ENCODE measurements at places on chromosomes 2 and 18.

- DNase-seq, result no peak
These were observed 26.5 kb downstream of the BCL2 start for GRCh38 chr18:63292831-63293683.

- DNase-seq, result no peak
These were observed 187.8 kb upstream of the HDAC4 start for GRCh38 chr2:239588451-239589269.

DNA sequence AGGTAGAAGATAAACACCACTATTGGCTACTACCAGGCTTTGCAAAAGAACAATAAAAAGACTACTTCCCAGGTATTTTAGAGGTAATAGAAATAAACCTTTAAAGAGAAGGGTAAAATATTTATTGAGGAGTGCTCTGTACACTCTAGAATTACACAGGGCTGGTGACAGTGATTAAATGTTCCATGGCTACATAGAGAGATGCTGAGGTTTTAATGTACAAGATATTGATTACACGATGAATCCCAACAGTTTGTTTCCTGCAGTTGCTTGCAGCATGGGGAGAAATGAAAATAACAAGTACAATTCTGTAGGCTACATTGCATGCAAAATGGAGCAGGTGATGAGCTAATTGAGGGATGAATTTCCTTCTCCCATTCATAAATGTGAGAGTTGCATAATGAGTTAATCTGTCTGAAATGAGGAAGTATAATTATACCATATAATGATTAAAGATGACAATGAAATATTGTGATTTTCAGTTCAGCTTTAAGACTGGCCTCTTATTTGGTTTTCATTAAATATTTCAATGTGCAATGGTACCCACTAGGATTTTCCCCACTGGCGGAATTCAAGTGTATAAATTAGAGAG is 266.1 kb downstream of the SOCS6 start:
- peak; percentile 90 for DNase-seq

DNA sequence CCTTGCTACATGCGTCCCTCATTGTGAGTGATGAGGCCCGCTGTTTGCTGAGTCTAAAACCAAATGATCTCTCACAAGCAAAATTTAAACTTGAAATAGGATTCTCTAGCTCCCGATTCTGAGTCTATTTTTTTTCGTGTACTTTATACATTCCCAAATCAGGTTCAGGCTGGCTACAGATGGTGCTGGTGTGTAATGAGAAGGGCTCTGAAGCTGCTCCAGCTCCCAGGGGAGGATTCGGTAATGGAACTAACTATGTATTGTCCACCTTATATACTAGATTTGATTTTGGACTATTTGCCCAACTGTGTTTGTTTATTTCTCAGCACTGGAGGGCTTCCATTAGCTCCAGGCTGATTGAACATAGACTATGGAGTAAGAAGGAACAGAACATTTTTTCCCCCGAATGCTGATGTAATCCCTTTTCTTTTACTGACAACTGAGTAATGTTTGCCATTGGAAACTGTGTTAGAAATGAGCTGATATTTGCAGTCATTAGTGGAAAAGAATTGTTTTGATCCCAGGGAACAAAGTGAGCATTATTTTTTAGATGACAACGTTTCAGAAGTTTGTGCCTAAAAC is 274.0 kb upstream of the FIGN start:
- peak; percentile 83 for DNase-seq

- no peak for DNase-seq
These were observed 12.8 kb upstream of the TTN start for GRCh38 chr2:178819992-178820391.

GRCh38 chr18:22814329-22814703 is 118.8 kb upstream of the RBBP8 start:
- no peak for DNase-seq

DNA sequence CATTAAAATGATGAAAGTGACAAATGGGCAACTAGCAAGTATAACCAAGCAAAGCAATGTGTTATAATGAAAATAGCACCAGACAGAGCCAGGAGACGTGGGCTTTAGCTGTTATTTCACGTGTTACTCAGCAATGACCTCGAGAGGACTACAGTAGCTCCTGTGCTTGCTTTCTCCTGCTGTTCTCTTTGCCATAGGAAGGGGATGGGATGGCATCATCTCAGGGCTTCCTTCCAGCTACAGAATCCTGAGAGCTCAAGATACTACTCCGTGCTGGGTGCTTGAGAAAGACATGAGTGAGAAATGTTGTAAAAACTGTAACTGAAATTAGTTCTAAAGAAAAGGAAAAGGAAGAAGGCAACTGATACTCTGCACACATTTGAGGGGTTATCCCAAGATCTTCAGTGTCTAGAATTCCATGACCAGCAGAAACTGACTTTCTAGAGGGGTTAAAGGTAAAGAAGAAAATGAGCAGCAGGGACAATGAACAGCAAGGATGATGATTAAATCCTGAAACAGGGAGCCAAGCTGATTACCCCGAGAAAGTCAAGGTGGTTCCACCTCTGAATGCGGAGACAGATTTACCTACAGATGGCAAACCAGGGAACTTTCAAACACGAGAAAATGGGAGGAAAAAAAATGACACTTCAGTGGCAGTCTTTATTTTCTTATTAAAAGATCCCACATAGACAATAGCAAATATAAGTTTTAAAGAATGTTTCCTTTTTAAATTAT is 33.4 kb downstream of the GAREM1 start:
- no peak for DNase-seq

DNA sequence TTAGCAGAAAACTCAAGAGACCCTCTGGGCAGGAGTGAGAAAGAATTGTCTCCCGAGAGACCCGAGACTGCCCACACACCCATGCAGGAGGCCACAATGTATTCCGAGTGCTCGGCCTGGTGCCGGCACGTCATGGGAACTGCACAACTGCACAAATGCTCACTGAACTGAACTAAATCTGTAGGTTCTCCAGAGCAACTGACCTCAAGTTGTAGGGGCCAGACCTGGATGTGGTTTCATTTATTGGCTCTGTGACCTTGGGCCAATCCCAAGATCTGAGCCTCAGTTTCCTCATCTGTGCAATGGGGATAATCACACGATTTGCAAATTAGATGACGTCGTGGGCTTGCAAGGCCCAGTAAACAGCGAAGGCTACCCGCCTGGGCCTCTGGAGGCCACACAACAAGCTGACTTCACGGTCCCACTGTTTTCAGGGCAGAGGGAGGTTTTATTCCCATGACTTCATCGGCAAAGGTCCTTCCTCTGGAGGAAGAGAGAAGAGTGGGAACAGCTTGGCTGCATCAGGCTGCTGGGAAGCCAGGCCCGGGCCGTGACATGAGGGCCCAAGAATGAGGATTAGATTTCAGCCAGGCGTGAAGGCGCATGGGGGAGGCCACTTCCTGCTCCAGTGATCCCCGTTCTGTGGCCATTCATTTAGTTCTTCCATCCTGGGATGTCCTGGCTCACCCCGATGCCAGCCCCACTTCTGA is 3.6 kb upstream of the ERFE start:
- no peak for DNase-seq

DNA sequence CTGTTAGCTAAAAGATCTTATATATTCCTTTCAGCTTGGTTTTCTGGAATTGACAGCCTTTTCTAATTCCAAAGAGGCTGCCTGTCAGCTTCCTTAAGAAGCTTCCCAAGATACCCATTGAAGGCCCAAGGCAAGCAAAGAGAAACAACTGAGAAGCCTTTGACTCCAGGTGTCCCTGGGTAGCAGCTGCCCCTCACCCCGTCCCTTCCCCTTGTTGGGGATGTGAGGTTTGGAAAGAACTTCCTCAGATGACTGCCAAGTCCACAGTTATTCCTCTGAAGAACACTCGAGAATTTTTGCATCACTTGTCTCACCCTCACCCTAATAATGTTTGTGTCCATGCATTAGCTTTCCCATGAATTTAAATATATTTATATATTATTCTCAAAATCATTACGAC is 13.3 kb downstream of the MAPRE3 start:
- DNase-seq, result no peak

DNA sequence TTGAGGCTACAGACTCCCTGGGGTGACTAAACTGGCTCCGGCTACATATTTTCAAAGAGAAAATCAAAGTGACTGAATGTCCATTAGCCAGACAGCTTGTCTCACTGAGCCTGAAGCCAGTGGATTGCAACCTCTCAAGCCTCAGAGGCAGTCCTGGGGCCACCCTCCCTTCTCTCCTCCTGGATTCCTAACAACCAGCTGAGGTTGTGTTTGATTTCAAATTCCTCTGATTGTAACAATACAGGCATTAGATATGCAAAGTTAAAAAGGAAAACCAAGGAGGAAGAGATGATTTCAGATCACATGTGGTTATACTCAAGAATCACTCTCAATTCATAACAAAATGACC is 101.0 kb upstream of the LMAN1 start:
- DNase-seq, result no peak

DNA sequence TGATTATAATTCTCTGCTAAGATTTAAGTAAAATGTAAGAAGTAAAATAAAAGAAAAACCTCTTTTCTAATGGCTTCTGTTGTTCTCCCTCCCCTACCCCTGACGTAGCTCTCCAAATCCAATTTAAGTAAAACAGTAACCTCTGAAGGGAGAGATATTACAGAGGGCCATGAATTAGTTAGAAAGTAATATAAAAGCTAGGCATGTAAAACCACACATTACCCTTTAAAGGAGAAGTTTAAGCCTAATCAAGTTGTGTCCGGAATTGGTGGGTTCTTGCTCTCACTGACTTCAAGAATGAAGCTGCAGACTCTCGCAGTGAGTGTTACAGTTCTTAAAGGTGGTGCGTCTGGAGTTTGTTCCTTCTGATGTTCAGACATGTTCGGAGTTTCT is 116.9 kb upstream of the SCN7A start:
- DNase-seq, result no peak

- no peak for DNase-seq
These were observed 96.5 kb downstream of the COL5A2 start for GRCh38 chr2:189083106-189083505.

- DNase-seq, result no peak
These were observed 250.7 kb downstream of the NAPG start for GRCh38 chr18:10776493-10776892.

- DNase-seq, result no peak
These were observed 135.0 kb upstream of the DOK6 start for GRCh38 chr18:69265656-69266055.

GRCh38 chr18:3706279-3707097 is 256.5 kb downstream of the TGIF1 start:
- no peak for DNase-seq

DNA sequence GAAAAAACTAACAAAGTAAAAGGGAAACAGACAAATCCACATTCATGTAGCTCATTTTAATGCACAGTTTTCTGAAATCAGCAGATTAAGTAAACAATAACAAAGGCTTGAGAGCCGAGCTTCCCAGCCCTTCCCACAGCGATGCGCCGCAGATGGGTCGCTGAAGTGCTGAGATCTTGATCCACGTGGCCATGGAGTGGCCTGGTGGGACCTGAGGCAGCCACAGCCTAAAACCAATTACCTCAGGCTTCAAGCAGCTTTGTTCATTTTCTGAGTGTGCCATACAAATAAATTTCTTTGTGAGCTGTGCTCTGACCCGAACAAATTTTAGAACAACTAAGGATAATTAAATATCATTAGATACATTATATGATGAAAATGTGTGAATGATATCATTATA is 25.6 kb upstream of the CYRIA start:
- DNase-seq, result no peak

GRCh38 chr2:156083763-156084493 is 248.6 kb downstream of the NR4A2 start:
- no peak for DNase-seq

DNA sequence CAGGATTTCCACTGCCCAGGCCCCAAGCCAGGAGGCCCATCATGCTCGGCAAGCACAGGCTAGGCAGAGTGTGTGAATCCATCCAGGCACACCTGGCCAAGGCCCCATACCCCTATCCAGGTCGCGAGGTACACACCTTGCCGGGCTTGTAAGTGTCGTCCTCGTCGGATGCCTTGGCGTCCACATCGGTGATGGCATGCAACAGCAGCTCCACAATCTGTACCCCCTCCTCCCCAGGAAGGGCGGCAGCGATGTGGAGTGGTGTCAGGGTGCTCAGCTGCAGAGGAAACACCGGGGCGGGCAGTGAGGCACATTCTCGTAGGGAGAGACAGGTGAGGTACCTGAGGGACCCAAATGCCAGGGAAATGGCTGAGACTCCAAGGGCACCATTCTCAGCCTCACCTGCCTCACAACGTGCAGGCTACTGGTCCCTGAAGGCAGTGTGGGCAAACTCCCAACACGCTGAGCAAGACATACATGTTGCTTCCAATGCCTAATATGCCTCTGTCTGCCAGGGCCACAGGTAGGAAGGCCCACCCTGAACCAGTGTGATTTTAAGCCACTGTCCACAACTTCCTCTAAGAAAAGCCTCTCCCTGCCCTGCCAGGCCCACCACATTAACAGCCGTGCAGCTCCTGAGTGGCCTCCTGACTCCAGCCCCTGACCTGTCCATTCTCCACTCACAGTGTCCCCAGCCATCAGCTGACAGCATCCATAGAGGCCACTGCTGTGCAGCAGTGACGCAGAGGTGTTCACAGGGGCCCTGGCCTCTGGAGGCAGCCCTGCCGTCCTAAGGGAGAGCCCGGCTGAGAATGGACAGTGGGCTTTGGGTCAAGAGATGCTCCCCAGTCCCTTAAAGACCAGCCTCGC is 44.9 kb downstream of the ANKMY1 start:
- DNase-seq, result no peak

DNA sequence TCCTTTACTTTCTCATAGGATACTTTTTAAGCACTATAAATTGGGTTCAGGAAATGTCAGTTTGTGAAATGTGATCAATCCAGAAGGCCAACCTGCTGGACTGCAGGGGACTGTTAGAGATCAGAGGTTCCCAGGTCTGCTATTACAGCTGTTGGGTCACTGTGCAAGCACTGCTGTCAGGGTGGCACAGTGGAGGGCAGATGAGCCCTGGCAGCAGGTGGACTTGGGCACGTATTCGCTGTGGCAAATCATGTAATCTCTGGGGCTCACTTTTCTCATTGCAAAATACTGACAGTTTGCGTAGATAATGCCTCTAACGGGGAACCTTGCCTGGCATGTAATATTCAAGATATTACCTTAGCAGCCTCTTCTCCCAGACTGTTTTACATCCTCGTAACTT is 18.1 kb downstream of the RAB31 start:
- no peak for DNase-seq

DNA sequence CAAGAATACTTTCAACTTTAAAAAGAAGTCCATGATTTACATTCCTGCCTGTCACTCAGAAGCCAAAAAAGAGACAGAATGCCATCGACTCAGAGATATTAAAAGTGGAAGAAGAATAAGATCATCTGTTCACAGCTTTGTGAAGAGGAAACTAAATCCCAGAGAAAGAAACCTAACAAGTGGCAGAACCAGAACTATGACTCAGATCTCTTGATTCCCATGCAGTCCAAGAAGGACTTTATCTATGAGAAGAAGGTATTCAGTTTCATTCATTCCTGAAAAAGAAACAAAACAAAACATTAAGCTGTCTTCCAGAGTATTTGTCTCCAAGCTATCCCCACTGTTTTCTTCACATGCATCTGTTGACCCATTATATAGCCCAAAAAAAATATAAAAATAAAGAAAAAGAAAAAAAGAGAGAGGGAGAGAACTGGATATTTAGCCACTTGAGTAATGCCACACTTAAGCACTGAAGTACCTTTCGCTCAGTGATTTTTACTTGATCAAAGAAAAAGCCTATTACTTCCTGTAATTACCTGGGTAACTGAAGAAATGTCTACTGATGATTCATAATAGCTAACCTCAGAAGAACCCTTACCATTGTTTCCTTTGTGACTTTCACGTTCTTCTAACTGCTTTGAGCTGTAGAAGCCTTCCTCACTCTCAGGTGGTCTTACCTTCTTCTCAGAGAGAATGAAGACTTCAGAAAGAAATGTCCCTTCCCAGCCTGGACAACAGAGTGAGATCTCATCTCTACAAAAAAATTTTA is 17.7 kb upstream of the AKAIN1 start:
- DNase-seq, result no peak

- no peak for DNase-seq
These were observed 502.2 kb upstream of the NRXN1 start for GRCh38 chr2:51534166-51534565.

Data from NCI-H2081 (cell line).